ENCODE measurements at places on chromosomes 13 and 19.

- DNase-seq: no peak
Measured at GRCh38 chr13:103516015-103516795, 450.0 kb upstream of the SLC10A2 start.

- DNase-seq: peak; percentile 12
Measured at GRCh38 chr13:100573121-100573520, 15.5 kb downstream of the GGACT start.

GRCh38 chr19:17326595-17326966 is 8.1 kb downstream of the ANO8 start:
- DNase-seq: no peak

- no peak for DNase-seq
Measured at GRCh38 chr19:36916991-36917390, 859 bp downstream of the ZNF568 start.

GRCh38 chr13:113182046-113182445 is 23.6 kb downstream of the PROZ start:
- no peak for DNase-seq
